NCI-H187 treated with DMSO at 0.1 percent for 48 hours (cell line): ENCODE measurements at places on chromosomes 6 and 20.

DNA sequence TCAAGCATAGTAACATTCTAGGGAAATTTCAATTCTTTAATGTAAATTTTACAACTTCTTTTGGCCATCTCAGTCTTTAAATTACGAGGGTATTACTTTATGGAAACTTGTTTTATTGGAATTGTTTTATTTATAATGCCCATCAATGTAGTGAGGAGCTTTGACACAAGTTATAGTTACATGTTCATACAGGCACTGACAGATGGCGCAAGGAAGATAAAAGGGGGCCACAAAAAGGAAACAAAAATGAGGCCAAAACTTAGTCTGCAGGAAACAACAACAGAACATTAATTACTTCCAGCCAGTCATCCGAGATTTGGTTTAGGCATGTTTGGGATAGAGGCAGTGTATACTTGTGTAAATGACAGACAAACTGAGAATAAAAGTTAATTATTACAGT is 18.3 kb downstream of the SESN1 start:
- DNase-seq, result no peak

DNA sequence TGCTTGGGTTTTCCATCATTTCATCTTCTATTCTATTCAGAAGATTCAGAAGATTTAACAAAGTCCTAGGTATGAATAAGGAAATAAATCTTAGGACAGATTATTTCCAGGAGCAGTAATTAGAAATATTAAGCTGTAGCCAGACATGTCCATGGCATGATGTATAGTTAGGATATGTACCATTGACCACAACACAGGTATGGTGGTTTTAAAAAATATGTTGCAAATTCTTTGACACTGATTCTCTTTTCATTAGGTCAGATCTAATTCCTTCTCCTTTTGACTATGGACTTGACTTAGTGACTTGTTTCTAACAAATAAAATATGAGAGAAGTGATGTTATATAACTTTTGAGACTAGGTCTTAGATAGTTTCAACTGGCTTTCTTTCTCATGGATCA is 23.5 kb upstream of the PDE7B start:
- no peak for DNase-seq

DNA sequence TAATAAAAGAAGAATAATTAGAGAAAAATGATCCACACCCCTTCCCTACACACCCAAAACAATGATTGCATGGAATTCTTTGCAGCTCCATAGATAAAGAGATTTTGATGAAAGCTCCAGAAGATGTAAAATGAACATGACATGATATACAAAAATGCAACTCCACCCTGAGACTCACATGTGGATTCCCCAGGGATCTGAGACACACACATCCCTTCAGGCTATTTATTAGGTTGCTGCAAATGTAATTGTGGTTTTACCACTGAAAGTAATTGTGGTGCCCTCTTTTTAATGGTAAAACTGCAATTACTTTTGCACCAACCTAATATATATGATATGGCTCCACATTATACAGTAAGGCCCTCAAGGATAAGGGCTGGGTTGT is 40.4 kb upstream of the TBC1D7 start:
- DNase-seq, result no peak

DNA sequence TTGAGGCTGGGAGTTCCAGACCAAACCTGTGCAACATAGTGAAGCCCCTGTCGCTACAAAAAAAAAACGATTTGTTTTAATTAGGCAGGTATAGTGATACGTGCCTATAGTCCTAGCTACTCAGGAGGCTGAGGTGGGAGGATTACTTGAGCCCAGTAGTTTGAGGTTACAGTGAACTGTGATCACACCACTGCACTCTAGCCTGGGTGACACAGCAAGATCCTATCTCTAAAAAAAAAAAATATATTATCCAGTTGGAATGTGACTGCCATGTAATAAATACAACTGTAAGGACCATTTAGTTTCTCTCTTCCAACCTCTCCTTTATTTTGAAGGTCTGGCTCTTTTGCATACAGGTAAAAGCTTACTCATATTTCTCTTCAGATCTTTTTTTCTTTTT is 571.5 kb downstream of the UTRN start:
- DNase-seq, result no peak

DNA sequence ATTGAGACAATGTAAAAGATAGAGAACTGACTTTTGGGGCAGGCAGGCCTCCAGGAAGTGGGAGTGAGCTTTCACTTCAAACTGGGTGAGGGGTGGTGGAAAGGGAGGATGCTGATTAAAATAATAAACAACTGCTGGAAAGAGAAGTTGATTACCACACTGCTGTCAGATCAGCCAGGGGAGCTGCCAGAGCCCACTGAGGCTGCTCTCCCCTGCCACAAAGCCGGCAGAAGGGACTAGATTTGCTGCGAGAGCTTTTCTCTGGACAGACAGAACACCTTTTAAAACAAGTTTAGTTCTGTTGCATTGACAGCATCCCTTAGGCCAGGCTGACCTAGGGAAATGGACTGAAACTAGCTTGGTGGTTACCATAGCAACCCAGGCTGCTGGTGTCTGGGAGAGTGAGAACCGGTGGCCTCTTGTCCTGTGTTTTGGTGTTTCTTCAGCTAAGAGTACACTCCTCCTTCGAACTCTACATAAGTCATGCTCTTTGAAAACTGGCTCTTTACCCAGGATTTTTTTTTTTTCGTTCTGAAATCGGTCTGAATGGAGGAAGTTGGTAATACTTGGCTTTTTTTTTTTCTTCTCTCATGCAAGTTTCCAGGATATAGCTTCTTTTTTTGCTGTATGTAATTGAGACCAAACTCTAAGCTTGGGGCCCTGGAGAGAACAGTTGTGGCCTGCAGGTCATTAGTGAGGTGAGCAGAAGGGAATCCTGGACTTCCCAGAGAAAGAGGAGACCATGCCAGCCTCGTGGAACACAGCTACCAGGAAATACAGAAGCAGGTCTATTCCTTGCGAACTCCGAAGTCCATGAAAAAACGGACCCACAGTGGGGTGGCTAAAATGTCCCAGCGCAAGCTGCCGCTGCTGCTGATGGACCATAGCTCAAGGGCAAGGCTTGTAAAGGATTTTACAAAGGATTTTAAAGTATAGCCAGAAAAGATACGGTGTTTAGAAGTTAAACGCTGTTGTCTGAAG is 374.4 kb downstream of the UTRN start:
- no peak for DNase-seq

DNA sequence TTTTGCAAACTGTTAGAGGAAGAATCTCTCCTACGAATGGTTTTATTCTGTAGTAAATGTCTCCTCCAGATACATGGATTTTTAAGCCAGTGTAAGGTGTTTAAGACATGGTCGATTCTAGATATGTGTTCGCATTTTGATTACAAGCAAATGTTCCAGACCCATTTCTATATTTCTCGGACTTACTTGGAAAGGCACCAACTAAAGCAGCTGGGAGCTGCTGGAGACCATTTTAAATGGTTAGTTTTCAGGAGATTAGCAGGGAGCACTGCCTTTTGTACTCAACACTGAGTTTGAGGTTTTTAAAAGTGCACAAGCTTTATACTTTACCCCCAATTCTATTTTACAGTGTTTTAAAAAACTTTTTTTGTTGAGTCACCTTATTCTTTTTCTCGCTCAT is 857.0 kb downstream of the KIF16B start:
- DNase-seq, result no peak

DNA sequence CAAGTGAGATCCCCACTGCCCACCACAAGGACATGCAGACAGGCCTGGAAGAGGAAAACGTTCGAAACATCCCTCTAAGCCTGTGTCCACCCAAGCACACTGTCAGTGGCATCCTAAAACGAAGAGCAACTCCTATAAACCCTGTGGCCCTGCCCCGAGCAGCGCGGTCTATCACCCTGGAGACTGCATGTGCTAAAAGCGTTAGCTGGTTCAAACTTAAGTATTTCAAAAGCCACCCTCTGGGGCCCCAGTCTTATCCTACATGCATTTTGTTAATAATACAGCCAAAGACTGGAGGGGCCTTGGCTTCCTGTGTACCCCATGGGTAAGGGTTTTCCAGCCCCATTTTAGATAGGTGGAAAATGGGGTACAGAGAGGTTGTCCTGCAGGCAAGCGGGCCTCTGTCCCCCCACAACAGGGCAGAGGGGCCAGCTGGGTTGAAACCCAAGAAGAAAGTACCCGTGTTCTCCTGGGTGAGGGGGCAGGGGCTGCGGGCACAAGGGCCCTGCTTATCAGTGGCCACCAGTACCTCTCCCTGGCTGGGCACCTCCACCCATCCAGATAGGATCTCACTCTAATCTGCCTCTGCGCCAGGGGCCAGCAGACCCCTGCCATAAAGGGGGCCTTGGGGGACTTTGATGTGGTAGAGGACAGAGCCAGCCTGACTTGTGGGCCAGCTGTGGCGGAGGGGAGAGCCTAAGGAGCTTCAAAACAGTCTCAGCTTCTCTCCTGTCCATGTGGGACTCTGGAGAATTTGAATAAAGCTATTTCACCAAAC is 28.3 kb downstream of the PREX1 start:
- DNase-seq, result no peak

GRCh38 chr20:51906679-51907078 is 104.4 kb upstream of the SALL4 start:
- DNase-seq, result no peak

GRCh38 chr20:56826705-56827665 is 197.9 kb downstream of the TFAP2C start:
- DNase-seq, result no peak

DNA sequence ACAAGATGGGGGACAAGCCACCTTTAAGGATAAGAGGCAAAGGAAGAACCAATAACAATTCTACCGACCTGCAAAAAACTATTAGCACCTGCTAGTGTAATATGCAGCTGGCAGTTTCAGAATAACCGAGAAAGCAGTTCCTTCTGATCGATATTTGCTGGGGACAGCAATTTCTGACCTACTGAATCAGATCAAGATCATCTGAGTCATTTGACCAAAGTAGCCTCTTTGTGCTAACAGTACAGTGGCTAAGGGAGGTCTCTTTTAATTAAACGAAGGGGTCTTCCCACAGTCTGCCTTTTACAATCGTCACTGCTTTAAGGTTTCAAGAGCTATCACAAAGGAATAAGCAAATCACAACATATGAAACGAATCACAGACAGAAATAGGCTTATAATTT is 318.9 kb downstream of the BTBD9 start:
- no peak for DNase-seq

- no peak for DNase-seq
These were observed 9.3 kb downstream of the NOL4L start for GRCh38 chr20:32575805-32576204.

DNA sequence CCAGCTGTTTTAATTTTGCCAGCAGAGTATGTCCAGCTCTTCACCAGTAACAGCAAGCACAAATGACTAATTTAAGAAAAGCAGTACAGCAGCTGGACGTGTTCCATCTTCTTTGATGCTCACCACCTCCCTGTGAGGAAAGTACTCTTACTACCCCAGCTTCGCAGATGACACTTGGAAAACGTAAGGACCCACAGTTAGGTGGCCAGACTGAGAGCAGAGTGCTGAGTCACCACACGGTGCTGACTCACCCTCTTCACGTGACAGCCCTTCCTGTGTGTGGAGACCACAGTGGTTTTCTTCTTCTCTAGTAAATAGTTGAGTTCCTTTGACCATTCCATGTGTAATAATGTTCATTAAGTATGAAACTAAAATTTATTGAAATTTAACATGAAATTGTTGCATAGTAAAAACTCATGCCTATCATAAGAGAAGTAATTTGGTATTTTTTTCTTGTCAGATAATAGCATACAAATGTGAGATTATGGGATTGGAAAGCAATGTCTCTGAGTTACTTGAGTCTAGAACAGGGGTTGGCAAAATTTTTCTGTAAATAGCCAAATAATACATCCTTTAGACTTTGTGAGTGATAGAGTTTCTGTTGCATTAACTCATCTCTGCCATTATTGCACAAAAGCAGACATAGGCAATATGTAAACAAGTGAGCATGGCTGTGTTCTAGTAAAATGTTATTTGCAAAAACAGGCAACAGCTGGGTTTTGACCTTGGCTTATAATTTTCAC is 76.6 kb downstream of the SLX4IP start:
- no peak for DNase-seq

DNA sequence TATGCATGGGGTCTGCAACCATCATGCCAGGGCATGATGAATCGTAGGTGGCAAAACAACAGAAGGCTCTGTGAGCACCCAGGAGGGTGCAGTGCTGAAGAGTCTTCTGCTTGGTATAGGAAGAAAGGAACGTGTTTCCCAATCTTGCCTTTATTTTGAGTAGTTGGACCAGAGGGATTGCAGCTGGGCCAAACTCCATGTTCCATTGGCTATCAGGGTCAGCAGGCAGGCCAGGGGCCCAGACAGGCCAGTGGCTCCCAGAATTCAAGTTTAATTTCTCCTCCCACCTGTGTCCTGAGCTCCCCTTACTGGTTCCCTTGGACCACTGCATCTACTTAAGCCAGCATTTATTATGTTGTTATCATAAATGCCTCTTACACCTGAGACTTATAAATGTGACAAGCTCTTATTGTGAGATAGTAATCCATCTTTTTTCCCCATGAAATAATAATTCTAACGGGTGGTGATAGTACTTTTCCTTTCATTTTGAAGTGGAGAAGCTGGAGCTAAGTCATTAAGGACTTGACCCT is 918 bp upstream of the TRIM38 start:
- no peak for DNase-seq

DNA sequence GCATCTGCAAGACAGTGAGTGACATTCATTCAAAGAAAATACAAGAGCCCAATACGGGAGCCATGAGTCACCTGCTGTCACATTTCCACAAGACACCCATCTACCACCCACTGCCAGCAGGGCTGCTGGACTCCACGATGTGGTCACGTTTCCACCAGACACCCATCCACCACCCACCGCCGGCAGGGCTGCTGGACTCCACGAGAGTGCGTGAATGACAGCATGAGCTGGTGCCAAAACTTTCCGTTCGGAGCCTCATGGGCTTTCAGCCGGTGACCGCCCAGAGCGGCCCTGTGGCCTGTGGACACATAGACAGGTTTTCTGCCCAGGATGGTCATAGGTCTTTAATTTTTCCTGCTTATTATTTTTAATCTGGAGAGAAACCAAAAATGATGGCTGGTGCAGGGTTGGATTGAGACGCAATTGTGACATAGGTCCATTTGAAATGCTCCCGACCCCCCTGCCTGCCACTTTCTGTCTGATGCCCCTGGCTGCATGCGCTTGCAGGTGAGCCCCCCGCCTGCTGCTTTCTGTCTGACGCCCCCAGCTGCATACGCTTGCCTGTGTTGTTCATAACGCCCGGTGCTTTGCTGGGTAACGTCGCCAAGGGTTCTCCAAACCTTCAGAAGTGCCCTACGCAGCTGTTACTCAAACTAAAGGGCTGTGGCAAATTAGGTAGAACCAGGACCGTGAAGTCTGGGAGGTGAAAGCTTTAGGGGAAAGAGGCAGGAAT is 59.1 kb upstream of the SMOC2 start:
- no peak for DNase-seq

DNA sequence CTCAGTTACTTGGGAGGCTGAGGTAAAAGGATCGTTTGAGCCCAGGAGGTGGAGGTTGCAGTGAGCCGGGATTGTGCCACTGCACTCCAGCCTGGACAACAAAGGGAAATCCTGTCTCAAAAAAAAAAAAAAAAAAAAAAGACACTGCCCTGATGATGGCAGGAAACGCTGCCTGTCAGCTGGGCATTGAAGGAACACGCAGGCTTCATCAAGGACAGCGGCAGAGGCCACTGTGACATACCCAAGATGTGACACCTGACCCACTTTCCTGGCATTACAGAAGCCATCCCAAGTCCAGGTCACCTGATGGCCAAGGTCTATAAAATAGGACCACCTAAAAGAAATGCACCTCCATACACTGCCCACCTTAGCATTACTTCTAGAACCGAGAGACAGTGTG is 75.9 kb downstream of the RIPOR3 start:
- DNase-seq, result no peak
